ENCODE measurements at places on chromosomes 12 and 14.

DNA sequence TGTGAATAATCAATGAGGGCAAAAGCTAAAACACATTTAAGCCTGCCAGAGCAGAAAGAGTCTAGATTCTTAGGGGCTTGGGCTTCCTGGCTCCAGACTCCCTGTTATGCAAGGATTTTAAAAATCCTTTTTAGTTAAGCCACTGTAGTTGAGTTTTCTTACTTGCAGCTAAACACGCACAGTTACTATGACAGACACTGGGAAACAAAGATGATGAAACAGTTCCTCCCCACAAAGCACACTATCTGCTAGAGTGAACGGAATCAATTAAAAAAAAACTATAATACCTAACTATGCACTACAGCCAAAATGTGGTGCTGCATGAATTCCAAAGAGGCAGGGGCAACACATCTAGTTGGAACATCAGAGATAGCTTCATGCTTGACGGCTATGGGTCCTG is 28.2 kb downstream of the RPS6KA5 start:
- DNase-seq: no peak

DNA sequence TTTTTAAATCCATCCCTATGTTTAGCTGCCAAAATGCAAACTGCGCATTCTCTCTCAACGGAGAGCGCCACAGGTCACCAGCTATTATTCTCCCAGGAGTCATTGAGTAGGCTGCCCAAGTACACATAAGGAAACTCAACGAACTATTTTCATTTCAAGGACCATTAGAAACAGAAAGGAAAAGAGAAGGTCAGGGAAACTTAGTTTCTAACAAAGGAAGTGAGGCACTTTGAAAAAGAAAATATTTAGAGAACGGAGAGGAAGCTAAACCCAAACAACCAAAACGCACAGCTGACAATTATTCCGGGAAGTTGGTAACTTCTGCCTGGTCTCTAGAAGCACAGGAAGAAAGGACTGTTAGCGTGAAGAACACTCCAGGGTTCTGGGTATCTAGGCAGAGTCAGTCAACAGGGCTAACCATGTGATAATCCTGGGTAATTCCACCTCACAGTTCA is 23.5 kb downstream of the GPHB5 start:
- no peak for DNase-seq

DNA sequence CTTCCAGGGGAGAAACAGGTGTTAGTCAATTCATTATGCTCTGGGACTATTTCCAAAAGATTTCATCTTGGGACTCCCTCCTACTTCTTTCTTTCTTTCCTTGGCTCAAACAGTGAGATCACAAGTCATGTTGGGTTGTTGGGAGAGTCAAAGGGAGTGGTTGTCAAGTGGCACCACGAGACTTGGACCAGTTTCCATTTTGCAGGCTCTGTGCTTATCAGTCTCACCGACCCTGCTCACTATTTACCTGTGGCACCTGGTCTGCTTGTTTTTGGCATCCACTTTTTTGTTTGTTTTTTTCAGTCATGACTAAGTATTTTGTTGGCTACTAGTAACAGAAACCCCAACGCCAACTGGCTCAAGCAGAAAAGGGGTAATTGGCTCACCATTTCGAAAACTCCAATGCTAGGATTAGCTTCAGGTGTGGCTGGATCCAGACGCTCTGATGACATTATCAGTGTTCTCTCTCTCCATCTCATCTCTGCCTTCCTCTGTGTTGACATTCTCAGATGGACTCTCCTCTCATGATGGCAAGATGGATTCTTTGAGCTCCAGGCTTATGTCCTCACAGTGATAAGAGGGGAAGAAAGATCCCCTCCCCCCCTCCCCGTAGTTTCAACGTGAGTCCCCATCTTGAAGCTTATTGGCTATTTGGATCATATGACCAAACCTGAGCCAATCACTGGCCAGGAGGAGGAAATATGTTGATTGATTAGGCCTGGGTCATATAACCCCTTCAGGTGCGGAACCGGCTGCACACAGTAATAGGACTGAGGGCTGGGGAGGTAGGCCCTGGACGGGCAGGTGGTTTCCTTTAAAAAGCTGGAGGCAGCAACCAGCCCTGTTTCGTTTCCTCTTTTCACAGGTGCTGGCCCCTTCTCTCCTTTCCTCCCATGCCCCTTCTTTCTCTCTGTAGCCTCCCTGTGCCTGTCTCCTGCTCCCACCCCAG is 84.2 kb downstream of the AACS start:
- no peak for DNase-seq

DNA sequence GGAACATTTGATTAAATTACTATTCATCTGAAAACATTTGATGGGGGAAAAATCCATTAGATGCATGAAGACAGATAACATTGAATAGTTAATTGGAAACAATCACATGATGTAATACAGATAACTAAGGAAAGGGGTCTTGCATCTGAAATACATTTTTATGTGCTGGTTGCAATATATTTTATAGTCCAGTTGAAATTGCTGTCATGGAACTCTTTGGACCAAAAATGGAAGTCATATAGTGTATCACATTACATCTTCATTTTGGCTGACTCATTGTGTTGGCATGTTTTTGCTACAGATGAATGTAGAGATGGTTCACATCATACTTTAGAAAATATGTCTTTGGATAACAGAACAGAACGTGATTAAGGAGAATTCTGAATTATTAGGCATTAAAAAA is 43.0 kb upstream of the GNPNAT1 start:
- peak; percentile 28 for DNase-seq

GRCh38 chr12:55915482-55915859 is 12.2 kb downstream of the PYM1 start:
- no peak for DNase-seq

DNA sequence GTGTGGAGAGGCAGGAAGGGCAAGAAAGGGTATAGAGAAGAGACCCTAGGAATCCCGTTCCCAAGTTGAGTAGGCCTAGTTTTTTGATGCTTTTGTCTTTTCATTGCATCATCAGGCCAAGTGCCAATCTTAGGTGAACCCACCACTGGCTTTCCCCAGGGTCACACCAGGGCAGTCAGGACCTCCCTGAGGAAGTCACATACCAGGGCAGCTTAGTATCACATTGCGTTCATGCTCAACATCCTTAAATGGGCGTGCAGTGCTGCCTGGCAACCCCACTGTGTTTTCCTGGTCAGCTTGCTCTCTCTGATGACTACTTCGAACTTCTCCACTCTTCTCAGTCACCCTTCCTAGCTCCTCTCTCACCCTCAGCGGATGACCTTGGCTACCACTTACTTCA is 9.0 kb downstream of the ASIC1 start:
- no peak for DNase-seq

GRCh38 chr12:72622556-72622955 is 350.4 kb downstream of the TRHDE start:
- no peak for DNase-seq

- DNase-seq: no peak
Measured at GRCh38 chr14:32908196-32909084, 30.2 kb upstream of the NPAS3 start.

- no peak for DNase-seq
Measured at GRCh38 chr12:121267822-121268221, 28.7 kb downstream of the CAMKK2 start.

DNA sequence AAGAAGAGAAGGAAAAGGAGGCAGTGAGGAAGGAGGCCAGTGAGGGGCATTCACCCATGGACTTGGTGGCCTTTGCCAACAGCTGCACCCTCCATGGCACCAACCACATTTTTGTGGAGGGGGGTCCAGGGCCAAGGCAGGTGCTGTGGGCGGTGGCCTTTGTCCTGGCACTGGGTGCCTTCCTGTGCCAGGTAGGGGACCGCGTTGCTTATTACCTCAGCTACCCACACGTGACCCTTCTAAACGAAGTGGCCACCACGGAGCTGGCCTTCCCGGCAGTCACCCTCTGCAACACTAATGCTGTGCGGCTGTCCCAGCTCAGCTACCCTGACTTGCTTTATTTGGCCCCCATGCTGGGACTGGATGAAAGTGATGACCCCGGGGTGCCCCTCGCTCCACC is 11.4 kb upstream of the SMARCD1 start:
- no peak for DNase-seq

GRCh38 chr14:68834816-68835215 is 41.9 kb upstream of the ZFP36L1 start:
- no peak for DNase-seq

DNA sequence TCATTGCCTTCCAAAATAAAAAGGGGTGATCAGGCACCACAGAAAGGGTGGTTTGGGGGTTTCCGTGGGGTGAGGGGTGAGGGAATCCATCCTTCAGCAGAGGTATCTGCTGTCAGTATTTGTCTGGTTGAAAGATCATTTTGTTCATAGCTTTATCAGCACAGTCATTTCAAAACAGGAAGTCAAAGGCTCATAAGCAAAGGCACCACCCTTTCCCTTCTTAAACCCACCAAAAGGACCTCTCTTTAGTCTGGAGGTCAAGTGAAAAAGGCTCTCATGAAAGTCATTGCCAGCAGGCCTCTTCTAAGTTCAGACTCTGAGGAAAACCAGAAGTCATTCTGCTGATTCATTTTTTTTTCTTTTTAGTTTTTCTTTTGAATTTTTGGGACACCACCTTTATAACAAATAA is 6.2 kb downstream of the CHST11 start:
- no peak for DNase-seq

GRCh38 chr14:89007906-89008305 is 183.5 kb downstream of the TTC8 start:
- DNase-seq: no peak

DNA sequence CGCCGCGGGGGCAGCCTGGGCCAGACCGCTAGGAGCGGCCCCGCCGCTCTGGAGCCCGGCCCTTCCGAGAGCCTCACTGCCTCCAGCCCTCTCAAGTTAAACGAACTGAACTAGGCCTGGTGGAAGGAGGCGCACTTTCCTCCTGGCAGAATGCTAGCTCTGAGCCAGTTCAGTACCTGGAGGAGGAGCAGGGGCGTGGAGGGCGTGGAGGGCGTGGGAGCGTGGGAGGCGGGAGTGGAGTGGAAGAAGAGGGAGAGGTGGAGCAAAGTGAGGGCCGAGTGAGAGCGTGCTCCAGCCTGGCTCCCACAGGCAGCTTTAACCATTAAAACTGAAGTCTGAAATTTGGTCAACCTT is 5.3 kb downstream of the LTB4R start:
- DNase-seq: no peak

GRCh38 chr14:92540472-92541048 is 27.0 kb downstream of the RIN3 start:
- peak; percentile 57 for DNase-seq

GRCh38 chr14:92563359-92563758 is 49.8 kb downstream of the RIN3 start:
- no peak for DNase-seq

DNA sequence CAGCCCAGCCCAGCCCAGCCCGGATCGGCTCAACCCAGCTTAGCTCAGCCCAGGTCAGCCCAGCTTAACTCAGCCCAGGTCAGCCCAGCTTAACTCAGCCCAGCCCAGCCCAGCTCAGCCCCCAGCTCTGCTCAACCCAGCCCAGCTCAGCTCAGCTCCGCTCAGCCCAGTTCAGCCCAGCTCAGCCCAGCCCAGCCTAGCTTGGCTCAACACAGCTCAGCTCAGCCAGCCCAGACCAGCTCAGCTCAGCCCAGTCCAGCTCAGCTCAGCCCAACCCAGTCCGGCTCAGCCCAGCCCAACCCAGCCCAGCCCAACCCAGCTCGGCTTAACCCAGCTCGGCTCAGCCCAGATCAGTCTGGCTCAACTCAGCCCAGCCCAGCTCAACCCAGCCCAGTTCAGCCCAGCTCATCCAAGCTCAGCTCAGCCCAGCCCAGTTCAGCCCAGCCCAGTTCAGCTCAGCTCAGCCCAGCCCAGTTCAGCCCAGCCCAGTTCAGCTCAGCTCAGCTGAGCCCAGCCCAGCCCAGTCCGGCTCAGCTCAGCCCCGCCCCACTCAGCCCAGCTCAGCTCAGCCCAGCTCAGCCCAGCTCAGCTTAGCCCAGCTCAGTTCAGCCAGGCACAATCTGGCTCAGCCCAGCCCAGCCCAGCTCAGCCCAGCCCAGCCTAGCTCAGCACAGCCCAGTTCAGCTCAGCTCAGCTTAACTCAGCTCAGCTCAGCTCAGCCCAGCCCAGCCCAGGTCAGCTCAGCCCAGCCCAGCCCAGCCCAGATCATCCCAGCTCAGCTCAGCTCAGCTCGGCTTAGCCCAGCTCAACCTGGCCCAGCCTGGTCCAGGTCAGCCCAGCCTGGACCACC is 331.7 kb downstream of the TMEM121 start:
- no peak for DNase-seq

- DNase-seq: no peak
Measured at GRCh38 chr12:119685375-119685774, 17.4 kb downstream of the PRKAB1 start.

DNA sequence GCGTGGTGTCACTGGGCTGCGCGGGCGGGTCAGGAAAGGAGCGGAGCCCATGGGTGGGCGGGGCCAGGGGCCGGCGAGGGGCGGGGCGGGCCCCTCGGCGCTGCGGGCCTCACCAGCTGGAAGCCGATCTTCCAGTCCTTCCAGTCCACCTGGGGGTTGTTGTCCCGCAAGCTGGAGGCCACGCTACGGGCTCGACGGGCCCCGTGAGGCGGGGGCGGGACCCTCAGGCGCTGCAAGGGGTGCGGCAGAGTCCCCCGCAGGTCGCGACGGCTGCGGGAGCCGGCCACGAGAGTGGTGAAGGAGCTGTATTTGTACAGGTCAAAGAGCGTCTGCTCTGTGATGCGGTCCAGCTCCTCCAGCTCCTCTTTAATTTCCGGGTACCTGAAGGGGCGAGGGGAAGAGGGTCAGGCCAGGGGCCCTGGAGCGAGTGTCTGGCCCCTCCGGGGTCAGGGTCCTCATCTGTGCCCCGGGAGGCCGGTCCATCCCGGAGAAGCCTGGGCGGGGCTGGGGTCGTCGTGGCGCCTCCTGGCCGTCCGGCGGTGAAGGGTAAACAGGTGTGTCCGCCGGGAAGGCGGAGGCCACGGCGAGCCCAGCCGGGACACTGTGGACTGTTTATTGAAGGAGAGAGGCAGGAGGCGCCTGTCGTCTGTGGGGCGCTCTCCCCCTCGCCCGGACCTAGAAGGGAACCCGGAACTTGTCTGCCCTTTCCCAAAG is 11.9 kb downstream of the SCNN1A start:
- no peak for DNase-seq

DNA sequence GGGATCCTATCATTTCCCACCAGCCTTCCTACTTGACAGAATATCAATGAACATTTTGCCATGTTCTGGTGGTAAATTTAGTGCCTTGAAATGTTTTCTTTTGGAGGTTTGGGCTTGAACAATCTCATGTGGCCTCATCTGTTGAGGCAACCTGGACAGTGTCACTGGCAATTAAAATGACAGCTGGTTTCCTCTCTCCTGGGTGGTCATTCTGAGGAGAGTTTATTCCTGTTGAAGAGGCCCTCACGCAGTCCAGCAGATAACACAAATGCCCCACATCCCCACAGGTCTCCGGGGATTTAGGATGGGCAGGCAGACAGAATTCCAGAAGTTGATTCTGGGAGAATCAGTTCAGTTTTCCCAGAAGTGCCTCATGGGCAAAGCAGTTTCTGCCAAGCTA is 41.9 kb downstream of the MMAB start:
- DNase-seq: no peak

DNA sequence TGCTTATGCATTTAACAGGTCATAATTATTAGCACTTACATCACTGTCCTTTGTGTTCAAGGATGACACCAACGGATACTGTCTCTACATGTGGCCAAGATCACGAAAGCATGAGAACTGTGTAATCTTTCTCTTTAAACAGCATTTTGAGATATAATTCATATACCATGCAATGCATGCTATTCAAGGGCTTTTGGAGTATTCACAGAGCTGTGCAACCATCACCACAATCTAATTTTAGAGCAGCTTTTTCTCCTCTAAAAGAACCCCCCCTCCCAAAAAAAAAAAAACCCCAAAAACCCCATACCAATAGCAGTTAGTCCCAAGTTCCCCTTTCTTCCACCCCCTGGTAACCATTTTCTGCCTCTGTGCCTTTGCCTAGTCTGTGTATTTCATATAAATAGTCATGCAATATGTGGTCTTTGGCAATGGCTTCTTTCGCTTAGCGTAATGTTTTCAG is 60.6 kb downstream of the SPRING1 start:
- no peak for DNase-seq

- DNase-seq: no peak
Measured at GRCh38 chr12:121060149-121061001, 21.3 kb upstream of the OASL start.

Measured in keratinocyte (primary cell).